ENCODE measurements at places on chromosomes 7 and 10.

DNA sequence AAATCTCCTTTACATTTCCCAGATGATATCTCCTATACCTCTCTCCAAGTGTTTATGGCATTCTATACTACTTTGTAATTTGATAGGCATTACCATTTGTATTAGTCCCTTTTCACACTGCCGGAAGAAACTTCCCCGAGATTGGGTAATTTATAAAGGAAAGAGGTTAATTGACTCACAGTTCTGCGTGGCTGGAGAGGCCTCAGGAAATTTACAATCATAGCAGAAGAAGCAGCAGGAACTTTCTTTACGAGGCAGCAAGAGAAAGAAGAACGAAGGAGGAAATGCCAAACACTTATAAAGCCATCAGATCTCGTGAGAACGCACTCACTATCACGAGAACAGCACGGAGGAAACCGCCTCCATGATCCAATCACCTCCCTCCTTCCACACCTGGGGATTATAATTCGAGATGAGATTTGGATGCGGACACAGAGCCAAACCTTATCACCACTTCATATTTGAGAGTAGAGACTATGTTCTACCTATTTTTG, 1194.6 kb downstream of the SORCS1 start:
- no peak for DNase-seq

- DNase-seq: no peak
Observed at GRCh38 chr7:128323459-128324367, 20.0 kb downstream of the RBM28 start.

DNA sequence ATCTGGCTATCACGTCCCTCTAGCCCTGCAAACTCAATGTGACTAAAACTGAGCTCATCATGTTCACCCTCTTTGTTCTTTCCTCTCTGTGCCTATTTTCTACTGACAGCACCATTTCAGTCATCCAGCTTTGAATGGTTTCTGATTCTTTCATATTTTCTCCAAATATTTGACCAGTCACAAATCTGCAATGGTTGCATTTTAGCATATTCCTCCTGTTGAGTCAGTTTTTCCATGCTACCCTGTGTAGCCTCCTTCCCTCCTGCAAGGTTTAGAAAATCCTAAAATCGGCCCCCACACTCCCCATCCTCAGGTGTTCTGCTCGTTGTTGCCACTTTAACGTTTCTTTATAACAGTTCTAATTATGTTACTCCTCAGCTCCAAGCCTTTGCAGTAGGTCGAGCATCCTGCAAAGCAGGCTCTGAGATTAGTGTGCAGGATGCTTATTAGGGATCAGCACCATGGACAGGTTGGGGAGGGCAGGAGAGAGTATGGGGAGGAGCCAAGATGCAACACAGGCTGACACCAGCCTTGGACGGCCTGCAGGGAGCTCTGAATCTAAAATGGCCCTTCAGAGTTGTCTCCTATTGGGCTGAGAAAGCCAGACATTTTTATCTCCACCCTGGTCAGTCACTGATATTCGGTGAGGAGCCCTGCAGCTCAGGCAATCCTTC, 531.0 kb upstream of the COBL start:
- DNase-seq: no peak

DNA sequence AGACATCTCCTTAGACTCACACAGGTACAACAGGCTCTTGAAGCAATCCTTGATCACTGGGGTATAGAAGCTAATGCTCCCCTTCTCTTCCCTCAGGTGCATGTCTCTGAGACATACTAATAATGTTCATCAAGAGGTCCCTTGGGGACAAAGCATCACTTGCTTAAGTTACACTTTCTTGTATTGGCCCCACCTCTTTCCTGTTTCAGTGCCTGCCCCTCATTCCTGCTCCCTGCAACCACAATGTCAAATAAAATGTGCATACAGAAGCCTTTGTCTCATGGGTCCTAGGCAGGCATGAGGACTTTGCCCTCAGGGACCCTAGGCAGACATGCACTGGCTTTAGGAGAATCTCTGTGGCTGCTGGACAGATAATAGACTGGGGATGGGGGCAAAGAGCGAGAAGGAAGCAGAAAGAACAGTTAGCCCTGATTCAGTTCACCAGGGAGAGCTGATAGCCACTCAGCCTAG, 175.0 kb upstream of the NPY start:
- no peak for DNase-seq

DNA sequence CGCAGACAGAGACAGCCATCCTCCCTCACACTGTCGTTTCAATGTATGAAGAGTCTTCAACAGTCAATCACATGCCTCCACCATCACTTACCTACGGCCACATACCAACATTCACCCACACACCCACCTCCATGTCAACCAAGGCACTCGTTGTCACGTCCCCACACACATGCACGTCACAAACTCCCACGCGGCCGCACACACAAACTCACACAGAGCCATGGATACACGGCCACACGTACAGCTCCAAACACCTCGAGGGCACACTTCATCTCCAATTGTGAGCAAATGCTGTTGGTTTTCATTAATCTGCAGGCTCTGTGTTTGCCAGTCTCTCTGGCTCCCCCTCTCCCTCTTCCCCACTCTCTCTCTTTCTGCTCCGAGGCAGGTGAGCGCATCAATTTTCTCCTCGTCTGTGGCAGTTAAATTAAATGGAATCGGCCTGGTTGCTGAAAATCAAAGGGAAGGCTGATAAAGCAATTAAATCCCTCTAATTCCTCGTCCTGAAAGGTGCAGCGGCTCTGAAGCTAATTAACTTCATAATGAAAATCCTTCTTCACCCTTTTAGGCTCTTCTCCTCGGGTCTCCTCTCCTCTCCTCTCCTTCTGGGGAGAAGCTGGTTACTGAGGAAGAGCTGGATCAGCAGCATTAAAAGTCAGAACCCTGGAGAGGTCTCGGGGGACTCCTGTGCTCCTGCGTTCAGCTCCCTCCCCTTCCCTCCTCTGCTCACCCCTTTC, 53.8 kb upstream of the SLF2 start:
- DNase-seq: no peak

- DNase-seq: no peak
Observed at GRCh38 chr7:105932835-105933477, 30.1 kb upstream of the CDHR3 start.

DNA sequence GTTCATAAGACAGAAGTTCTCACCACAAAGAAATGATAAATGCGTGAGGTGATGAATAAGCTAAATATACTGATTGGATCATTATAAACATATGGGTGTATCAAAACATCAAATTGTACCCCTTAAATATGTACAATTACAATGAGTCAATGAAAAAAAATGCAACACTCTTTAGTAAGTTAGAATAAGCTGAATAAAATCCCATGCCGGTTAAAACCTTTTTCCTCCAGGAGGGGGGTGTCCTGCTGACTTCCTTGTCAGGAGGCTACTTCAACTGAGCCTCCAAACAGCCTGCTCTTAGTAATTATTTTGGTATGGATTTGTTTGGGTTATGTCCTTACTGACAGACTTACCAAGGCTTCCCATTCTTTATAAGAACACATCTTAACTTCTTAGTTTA, 649.1 kb downstream of the INHBA start:
- DNase-seq: no peak

DNA sequence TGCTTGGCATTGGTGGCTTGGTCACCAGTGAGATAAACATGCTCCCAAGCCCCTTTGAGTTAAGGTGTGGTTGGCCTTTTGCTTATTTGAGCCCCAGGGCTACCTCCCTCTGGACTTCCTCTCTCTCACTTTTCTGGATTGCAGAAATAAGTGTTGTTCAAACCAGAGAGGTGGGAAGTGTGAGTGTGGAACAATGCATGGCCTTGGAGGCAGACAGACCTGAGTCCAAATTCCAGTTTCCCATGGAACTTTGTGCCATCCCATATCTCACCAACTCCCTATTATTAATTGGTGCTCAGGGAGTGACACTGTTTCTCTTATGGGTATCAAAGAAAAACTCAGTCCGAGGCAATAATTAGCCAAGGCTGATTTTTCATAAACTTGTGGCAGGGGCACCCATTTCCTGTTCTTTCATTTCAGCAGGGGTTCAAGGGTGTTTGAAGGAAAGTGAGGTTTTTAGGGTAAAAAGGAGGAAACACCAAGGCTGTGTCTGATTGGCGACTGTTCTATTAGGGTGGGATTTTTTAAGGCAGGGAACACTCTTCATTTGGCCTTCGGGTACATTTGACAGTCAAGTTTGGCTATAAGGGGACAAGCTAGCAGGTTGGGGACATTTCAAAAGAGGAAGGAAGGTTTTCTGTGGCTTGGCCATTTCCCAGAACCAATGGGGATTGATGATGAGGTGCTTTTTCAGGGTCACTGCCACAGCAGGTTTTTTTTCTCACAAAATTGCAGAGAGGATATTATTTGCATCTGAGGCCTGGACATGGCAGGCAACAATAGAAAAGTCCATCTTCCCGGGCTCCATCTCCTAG, 148.8 kb upstream of the NPY start:
- DNase-seq: no peak

GRCh38 chr7:155467846-155468784, 10.2 kb downstream of the EN2 start:
- DNase-seq: no peak

- DNase-seq: no peak
Observed at GRCh38 chr10:97774811-97775294, 3.1 kb upstream of the SFRP5 start.

DNA sequence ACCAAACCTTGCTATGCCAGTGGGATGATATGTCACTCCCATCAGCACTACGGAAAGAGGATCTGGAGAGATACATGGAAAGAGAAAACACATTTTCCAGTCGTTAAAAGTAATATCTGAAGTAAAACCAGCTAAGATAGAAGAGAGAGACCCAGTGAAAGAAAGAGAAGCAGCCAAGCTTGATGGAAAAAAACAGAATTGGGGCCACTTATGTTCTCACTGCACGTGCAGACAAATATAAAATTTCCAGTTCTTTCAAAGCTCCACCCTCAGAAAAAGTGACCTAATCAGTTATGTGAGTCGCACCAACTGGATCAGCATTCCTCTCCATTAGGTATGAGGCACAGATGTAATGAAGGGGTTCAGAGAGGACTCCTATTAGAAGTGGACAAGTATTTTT, 266.1 kb downstream of the MTERF1 start:
- no peak for DNase-seq

DNA sequence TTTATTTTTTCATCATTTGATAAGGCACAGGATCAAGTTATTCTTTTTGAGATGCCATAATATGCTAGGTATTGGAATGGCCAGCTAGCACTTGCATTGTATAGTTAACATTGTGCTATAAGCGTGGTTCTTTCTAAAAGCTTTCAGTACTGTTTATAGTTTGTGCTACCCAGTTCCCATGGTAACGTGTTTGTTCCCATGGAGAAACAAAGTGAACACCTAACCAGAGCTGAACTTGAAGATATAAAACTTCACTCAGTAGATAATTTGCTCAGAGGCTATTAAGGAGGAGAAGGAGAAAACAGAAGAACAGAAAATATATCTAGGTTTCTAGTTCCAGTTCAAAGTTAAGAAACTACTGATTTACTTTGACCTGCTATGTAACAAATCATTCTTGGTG, 23.6 kb upstream of the ITGB8 start:
- DNase-seq: no peak

DNA sequence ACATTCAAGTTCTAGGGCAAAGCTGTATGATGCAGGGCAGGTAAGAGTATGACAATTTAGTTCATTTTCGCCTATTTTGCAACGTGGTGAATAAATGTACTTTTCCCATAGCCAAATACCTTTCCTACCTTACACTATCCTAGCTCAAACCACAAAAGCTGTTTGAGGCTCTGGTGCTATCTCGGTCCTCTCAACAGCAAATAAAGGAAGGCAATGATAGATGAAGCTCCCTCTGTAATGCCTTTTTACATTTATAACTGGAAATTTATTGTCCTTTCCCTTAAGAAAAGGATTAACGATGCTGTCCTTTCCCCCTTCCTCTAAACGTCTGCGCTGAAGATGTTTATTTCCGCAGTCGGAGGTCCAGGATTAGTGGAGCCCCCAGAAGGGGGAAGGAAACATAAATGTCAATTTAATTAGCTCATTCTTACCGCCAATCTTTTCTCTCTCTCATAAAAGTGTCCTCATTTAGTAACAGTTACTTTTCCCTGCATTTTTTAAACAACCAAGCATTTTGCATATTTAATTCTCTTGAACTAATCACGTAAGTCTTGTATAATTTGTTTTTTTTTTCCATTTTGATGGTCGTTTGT, 114.6 kb downstream of the PIP4K2A start:
- no peak for DNase-seq

DNA sequence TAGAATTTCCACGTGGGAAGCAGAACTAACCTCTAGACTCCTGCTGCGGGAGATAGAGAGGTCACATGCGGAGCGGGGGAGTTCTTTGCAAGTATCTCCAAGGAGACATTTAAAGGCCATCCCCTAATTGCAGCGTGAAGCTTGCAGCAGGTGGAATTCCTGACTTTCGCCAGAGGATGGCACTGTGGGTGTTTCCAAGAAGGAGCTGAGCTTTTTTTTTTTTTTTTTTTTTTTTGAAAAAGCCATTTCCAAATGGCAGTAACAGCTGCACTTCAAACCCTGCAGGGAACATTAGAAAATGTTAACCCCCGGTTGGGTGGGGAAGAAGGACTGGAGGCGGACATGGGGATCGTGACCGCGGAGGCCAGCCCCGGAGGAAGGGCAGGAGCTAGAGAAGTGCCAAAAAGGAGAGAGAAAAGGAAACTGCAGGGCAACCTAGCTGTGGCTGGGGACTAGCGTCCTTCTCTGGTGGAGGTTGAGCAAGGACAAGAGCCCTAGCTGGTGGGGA, 487.7 kb downstream of the TYW1 start:
- no peak for DNase-seq

- DNase-seq: no peak
Observed at GRCh38 chr7:29449569-29450260, 113.9 kb upstream of the PRR15 start.

- DNase-seq: no peak
Observed at GRCh38 chr10:84392181-84392580, 63.8 kb downstream of the CCSER2 start.

DNA sequence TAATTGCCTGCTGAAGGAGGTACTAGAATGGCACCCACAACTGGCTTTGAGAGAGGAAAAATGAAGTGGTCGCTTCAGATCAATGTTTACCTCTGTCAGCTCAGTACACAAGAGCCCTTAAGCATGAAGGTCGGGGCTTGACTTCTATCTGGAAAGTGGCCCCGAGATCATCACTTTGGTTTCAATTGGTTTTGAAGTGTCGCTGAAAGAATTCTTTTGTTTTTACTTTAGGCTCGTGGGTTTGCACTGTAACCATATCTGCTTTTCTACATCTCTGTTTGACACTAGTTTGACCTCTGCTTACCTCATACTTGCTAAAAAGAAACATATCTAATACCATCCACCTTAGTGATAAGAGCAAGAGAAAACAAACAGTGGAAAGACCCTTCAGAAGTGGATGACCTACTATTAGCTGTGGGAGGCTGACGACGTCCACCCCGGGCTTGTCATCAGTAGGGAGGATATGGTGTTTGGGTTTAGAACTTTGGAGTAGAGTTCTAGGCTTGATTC, 361.8 kb downstream of the GATA3 start:
- no peak for DNase-seq

- no peak for DNase-seq
Observed at GRCh38 chr7:66321283-66321682, 116.1 kb downstream of the TPST1 start.

- DNase-seq: no peak
Observed at GRCh38 chr10:18203471-18203870, 63.2 kb downstream of the CACNB2 start.
